ENCODE measurements at places on chromosomes 2 and 18. TPM values are rescaled to one million over a fixed set of nuclear protein-coding genes. Genes with fewer than 3 reads are reported as not detected.

PARD6G gene
- 10.4 TPM for total RNA-seq

C2orf15 gene
- total RNA-seq, result 0.26 TPM

PCBP1 gene
- 302 TPM for total RNA-seq

MLPH gene
- total RNA-seq, result 0.36 TPM

GALNT14 gene
- total RNA-seq, result 16.8 TPM

DNA sequence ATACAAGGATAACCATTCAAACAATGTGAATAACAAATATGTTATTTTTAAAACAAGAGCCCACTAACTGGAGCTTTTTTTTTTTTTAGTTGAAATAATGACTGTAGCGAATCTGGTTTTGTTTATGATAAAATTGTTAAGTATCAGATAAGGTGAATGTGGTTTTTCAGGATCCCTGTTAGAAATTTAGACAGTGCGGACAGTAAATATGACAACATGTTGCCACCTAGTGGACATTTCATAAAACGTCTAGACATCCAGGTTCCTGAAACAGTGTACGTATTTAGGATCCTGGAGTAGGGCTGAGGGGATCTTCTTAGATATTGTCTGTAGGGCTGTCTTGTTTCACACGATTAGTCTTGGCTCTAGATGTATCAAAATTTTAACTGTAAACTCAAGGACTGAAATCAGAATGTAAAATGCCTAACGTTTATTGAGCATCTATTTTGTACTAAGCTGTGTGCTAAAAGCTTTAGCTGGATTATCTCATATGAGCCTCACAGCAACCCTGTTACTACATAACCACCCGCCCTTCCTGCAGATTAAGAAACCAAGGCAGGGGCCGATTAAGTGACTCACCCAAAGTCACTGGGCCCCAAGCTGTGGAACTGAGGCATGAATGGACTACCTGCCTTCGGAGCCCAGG lies 23.9 kb upstream of the CCDC68 start:
- H3K27me3 ChIP-seq, result peaks cover 4% of the 10 kb centered on the region
- no peak overlapping the region for H3K4me3 ChIP-seq
- H3K36me3 ChIP-seq, result no peaks in the 10 kb centered on the region
- H3K27ac ChIP-seq, result no peak overlapping the region
- no peaks in the 10 kb centered on the region for H3K4me1 ChIP-seq

DNA sequence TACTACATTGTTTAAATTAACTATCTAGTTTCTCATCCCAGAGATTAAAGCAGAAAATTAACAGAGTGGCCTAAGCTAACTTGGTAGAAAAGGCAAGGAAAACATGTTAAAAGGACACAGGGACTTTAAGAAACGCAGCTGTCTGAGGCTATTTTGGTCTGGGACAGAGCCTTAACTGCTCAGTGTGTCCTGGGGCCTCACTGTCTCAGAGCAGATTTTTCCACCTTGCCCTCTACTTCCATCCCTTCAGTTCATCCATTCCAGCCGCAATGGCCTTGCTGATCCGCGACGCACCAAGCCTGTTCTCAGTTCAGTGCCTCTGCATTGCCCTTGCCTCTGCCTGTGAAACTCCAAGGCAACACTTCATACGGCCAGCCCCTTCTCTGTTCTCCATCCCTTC lies 114.9 kb upstream of the OSR1 start:
- H3K4me1 ChIP-seq, result peaks cover 20% of the 10 kb centered on the region
- H3K36me3 ChIP-seq, result no peaks in the 10 kb centered on the region
- no peak overlapping the region for H3K4me3 ChIP-seq
- no peaks in the 10 kb centered on the region for H3K27me3 ChIP-seq

GRCh38 chr2:94879314-94879981 lies 8.2 kb downstream of the TEKT4 start:
- peaks cover 10% of the 10 kb centered on the region for H3K27me3 ChIP-seq
- H3K36me3 ChIP-seq, result no peaks in the 10 kb centered on the region
- H3K4me3 ChIP-seq, result no peak overlapping the region

GRCh38 chr18:48877941-48878340 lies 72.8 kb downstream of the SMAD7 start:
- H3K27ac ChIP-seq, result no peak overlapping the region
- no peaks in the 10 kb centered on the region for H3K36me3 ChIP-seq
- no peak overlapping the region for H3K4me3 ChIP-seq
- peaks cover 2% of the 10 kb centered on the region for H3K27me3 ChIP-seq
- peaks cover 7% of the 10 kb centered on the region for H3K4me1 ChIP-seq

DNA sequence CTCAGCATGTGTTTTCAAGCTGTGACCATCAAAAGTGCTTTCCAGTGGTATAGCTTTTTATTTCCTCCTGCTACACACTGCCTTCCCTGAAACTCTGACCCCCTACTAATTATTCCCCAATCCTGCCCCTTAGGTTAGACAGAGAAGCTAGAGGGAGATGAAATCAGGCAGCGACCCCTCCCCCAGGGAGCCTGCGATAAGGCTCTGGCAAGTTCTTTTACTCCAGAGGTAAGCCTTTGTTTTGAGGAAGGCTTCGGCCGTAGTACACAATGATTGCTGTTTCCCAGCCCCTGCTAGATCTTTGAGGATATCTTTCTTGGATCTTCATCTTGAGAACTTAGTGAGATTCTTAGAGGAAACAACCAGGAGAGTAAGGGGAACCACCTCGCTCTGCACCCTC lies 33.5 kb upstream of the NOL4 start:
- no peak for DNase-seq
- H3K36me3 ChIP-seq, result no peaks in the 10 kb centered on the region
- H3K4me1 ChIP-seq, result no peaks in the 10 kb centered on the region
- H3K4me3 ChIP-seq, result no peak overlapping the region
- no peaks in the 10 kb centered on the region for H3K27me3 ChIP-seq

DNA sequence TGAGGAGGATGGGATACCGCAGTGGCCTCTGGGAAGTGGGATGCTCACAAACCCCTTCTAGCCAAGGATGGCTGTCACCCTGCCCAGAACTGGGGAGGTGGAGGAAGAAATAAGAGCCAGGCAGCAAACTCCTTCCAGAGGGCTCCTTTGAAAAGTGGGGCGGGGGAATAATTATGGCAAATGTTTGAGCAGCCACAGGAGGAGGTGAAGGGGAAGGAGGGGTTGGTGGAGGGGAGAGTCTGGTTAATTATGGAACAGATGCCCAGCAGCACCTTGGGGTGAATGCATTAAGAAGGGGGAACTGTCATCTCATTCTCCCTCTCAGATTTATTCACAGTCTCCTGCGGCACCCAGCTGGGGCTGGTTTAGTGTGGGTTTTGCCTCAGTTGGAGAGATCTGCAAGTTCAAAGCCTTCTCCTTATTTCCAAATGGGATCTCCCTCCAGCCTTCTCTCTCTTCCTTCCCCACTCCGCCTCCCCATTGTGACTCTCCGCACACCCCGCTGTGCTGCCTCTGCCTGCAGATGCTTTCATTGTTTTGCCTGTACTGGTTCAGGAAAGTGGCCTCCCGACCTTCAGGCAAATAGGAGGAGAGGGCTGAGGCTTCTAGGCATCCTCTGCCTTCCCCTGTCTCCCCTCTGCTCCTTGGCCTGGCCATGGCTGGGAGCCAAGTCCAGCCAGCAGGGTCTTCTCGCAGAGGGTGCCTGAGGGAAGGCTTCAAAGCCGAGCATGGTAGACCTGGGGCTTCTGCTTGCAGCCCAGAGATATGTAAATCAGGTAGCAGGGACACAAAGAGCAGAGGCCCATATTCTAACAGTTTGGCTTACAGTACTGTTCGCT lies 457.2 kb upstream of the MEX3C start:
- DNase-seq, result no peak
- no peaks in the 10 kb centered on the region for H3K27me3 ChIP-seq
- no peak overlapping the region for H3K4me3 ChIP-seq
- no peak overlapping the region for H3K27ac ChIP-seq
- H3K36me3 ChIP-seq, result no peaks in the 10 kb centered on the region

DNA sequence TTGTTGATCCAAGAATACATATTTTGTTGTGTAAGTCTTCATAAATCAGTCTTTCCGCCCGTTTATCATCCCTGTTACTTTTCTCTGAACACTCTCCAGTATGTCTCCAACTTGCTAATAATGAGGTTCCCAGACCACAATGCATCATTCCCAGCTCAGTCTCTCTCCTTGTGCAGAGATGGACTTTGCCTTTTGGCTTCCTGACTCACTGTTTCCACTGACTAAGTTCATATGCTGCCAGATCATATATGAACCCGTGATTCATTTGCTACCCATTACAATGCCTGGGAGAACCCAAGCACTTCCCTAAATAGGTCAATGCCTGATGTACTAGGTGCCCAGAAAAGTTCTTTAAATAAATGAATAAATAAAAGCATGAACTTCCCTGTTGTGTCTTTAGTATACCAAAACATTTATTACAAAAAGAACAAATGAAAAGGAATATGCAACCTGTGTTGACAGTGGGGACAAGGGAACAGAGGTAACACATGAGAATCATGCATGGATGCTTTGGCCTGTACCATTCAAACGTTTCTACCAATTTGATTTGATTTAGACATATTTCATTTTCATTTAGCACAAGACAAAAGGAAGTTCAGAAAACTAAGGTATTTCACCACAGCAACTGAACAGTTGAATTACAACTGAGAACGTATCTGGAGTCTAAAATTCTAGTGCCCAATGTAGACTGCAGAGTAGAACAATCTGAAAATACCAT lies 215.4 kb upstream of the HNRNPA3 start:
- no peak overlapping the region for H3K4me3 ChIP-seq
- no peaks in the 10 kb centered on the region for H3K4me1 ChIP-seq
- no peaks in the 10 kb centered on the region for H3K27me3 ChIP-seq
- no peaks in the 10 kb centered on the region for H3K36me3 ChIP-seq

- no peak for DNase-seq
- no peak overlapping the region for H3K27ac ChIP-seq
- peaks cover 71% of the 10 kb centered on the region for H3K36me3 ChIP-seq
These were observed 19.4 kb downstream of the CFLAR start for GRCh38 chr2:201135386-201135785.

DNA sequence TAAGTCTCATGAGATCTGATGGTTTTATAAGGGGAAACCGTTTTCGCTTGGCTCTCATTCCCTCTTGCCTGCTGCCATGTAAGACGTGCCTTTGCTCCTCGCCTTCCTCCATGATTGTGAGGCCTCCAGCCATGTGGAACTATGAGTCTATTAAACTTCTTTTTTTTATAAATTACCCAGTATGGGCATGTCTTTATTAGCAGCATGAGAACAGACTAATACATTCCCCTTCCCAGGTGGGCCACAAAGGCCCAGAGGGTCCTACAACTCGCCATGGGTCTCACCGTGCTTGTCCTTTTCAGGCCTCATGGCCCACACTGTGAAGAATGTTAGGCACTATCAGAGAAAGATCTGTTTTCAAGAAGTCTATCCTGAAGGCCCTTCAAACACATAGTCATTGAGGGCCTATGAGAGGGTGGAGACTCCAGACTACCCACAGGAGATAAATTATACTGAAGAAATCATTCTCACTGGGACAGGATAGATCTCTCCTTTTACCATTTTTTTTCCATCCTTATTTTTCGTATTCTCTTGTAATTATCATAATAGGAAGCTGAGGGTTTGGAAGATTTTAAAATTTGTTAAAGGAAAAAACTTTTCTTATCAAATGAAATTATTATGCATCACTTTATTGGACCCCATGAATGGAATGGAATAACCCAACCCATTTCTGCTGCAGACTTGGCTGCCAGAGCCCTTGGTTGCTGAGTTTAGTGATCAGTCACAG lies 91.0 kb upstream of the MSH2 start:
- H3K27me3 ChIP-seq, result no peaks in the 10 kb centered on the region
- no peaks in the 10 kb centered on the region for H3K36me3 ChIP-seq
- DNase-seq, result no peak
- H3K4me1 ChIP-seq, result peaks cover 26% of the 10 kb centered on the region
- no peak overlapping the region for H3K4me3 ChIP-seq

- DNase-seq, result no peak
- H3K36me3 ChIP-seq, result no peaks in the 10 kb centered on the region
- peaks cover 2% of the 10 kb centered on the region for H3K27me3 ChIP-seq
- no peak overlapping the region for H3K27ac ChIP-seq
These were observed 226.4 kb upstream of the ID2 start for GRCh38 chr2:8455236-8456150.

DNA sequence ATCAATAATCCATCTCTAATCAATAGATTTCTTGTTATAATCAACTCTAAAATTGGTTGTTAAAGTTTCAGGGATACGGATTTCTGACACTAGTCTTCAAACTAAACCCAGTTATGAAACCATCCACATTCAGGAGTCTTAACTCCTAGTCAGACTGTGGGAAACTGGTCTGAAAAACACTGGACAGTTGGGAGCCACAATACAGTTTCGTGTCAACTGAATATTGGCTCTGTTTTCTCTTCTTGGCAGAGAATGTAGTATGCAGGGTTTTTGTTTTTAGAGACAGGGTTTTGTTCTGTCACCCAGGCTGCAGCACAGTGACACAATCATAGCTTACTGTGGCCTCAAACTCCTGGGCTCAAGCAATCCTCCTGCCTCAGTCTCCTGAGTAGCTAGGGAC lies 123.1 kb downstream of the RTTN start:
- no peaks in the 10 kb centered on the region for H3K36me3 ChIP-seq
- H3K4me1 ChIP-seq, result no peaks in the 10 kb centered on the region
- H3K27me3 ChIP-seq, result no peaks in the 10 kb centered on the region
- H3K27ac ChIP-seq, result no peak overlapping the region
- no peak overlapping the region for H3K4me3 ChIP-seq

DNA sequence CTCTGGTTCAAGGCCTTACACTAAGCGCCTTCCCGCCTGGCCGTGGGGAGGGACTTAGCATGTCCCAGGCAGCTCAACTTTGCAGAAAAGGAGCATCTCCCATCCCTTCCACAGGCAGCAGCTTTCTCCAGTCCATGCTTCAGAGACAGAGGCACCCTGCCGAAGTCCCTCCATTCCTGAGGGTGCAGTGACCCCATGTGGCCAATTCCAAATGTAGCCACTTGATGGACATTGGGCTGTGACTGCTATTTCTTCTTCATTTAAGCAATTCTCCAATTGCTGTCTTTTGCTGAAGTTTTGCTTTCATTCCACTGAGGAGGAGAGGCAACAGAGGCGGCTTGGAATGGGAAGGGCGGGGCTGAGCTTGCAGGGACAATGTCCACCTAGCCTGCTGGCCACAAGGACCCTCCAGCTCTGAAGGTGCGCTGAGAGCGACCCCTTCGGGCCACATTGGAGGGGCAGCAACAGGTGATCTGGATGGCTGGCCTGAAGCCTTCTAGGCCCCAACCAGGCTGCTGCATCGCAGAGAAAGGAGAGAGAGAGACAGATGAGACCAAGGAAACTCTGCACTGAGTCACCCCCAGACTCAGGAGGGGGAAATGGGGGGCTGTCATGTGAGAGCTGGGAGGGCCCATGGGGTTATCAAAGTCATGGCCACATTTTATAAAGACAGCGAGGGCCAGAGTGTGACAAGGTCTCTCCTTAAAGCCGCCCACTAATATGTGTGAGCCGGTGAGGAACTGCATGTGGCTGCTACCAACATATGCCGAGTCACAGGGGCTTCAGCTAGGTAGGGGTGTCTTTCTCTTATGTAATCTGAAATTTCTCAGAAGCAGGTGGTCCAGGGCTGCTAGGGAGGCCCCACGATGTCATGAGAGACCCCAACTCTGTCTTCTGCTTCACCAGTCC lies 61.3 kb downstream of the LONRF2 start:
- DNase-seq, result peak; percentile 61
- H3K27me3 ChIP-seq, result no peaks in the 10 kb centered on the region
- H3K36me3 ChIP-seq, result no peaks in the 10 kb centered on the region
- no peak overlapping the region for H3K27ac ChIP-seq

DNA sequence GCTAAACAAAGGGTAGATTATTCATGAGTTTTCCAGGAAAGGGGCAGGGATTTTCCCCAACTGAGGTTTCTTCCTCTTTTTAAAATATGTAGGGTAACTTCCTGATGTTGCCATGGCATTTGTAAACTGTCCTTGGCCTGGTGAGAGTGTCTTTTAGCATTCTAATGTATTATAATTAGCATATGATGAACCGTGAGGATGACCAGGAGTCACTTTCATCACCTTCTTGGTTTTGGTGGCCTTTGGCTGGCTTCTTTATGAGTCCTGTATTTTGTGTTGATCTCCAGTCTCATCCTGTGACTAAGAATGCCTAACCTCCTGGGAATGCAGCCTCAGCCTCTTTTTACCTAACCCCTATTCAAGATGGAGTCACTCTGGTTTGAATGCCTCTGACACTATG lies 391.0 kb upstream of the LINC00305 start:
- no peak for DNase-seq
- no peak overlapping the region for H3K27ac ChIP-seq
- H3K36me3 ChIP-seq, result no peaks in the 10 kb centered on the region
- no peak overlapping the region for H3K4me3 ChIP-seq
